Stimulated activated CD4-positive, alpha-beta T cell treated with anti-CD3 and anti-CD28 coated beads, Interleukin-1b, Interleukin-23, amount 100 ng/mL, for 24 hours (primary cell): ENCODE measurements at places on chromosomes 5 and 9.

- DNase-seq, result no peak
These were observed 68.9 kb upstream of the SELENOP start for GRCh38 chr5:42880496-42881150.

DNA sequence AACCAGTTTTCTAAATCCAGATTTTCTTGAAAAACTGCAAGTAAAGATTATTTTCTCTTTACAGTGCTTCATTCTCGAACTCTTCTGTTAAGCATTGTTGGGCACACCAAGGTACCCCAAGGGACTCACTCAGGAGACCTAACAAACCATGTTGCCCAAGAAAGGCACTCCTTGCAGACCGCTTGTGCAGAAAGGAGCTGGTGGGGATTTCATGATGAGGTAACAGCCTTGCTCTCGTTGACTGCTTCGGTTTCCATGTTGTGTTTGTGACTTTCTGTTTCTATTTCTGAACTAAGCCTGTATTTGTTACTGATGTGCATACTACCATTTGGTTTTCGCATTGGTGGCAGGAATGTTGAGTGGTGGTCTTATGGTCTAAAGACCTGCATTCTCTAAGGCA, 266.6 kb upstream of the DAP start:
- DNase-seq, result no peak

GRCh38 chr5:126422994-126423788, at the start of gene GRAMD2B:
GRAMD2B (plus strand) TSS chr5:126423409; CDS start chr5:126423607, 198 bp downstream.
- peak; percentile 30 for DNase-seq

DNA sequence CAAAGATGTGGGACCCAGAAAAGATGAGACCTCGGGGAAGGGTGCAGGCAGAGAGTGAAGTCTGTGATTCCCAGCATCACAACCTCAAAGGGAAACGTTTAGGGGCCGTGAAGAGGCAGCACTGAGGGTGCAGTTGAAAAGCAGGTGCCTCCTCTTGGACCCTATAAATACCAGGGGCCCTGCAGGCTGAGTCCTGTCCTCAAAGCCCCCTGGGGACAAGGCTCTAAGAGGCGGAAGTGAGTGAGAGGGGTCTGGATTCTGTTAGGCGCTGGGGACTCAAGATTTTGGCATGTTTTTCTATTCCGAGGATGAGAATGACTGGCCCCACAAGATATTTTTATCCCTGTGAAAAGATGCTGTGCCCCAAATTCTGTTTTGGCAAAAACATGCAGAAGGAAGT, 107.8 kb downstream of the THBS4 start:
- no peak for DNase-seq

- no peak for DNase-seq
These were observed 4.8 kb downstream of the HBEGF start for GRCh38 chr5:140341591-140341990.

DNA sequence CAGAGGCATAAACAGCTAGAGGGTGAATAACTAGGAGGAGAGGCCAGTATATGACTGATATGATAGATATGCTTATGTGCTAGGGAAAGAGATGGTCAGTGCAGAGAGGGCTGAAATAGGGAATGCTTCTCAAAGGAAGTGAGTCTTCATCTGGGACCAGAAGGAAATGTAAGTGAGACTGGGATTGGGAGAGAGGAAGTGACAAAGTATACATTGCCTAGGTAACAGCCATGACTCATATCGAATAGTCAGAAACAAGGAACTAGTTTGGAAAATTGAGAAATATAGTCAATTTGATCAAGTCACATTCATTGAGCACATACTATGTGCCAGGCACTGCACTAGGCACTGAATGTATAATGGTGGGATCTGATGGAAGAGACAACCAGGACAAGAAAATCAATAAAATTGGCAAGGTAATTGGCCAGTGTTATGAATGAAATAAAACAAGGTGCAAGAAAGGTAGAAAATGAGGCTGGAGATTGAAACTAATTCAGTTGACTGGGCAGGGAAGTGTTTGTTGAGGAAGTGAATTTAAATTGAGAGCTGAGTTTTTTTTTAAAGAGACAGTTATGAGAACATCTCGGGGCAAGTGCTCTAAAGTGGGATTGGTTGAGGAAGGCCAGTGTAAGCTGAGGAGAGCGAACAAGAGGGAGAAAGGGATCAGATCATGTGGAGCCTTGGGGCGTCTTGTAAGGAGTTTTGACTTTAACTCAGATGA, 4.3 kb downstream of the ERAP2 start:
- DNase-seq, result no peak

DNA sequence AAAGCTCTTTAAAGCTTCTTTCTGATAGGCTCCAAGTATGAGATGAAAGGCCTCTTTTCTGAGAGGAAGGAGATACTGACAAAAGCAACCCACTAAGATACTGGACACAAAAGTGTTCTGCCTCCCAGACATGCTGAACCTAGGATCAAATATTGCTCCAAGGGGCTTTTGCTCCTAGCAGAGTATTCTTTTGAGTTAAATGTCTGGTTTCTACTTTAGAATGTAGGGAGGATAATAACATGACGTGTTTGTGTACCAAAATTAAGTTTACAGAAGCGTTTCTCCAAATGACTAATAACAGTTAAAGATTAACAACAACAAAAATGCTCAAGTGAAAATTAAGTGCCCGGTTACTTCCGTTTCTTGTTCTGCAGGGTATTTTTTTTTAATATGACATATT, 2293.3 kb upstream of the C9orf72 start:
- no peak for DNase-seq

DNA sequence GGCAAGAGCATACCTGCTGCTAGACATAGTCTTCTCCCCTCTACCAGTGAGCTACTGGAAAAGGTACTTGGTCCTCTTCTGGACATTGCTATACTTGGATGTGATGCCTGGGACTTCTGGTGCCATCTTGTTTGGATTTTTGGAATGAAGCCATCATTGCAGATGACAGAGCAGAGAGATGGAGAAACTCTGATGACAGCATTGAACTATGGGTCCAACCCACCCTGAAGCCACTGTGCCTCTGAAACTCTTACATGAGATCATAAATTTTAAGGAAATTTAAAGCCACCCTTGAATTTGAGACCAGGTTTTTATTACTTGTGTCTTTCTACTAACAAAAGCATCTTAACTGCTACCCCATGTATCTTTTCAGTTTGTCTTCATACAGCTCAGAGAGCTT, 151.1 kb upstream of the SMIM23 start:
- no peak for DNase-seq

DNA sequence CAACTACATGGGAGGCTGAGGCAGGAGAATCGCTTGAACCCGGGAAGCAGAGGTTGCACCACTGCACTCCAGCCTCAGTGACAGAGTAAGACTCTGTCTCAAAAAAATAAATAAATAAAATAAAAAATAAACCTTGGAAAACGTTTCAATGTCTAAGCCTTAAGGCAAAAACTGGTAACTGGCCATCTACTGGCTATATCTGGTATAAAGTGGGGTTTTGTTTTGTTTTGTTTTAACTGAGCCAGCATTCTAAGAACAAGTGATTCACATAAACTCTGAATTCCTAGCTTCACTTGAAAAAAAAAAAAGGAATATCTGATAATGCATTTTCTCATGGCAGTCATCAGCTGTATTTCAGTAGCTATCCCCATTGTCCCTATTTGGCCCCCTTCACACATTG, 126.1 kb upstream of the EFNA5 start:
- no peak for DNase-seq

- DNase-seq, result no peak
These were observed 87.4 kb downstream of the NRG2 start for GRCh38 chr5:139955616-139956273.
